Amniotic stem cell (primary cell): ENCODE measurements at places on chromosomes 12 and 14.
A peak's percentile ranks its signal among the peaks of the same experiment; 100 is the strongest.

DNA sequence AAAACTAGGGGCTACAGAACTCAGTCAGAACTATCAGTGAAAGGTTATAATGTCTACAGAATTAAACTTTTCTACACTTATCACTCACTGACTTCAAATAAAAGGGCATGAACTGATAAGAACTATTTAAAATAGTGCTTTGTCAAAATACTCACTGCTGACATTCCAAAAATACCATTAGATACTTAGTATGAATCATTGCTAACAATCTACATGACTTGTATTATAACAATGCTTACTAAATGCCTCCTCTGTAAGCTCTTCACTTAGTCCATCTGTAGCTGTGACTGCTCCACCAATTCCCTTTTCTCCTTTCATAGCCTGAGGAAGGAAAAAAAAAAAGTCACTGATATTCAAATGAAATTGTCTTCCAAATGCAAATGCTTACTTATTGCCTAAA is 17.0 kb downstream of the NFYB start:
- DNase-seq, result peak; percentile 19

GRCh38 chr12:48489012-48489411 is 6.7 kb downstream of the C12orf54 start:
- no peak for DNase-seq

- peak; percentile 9 for DNase-seq
Measured at GRCh38 chr14:72291908-72292688, 359.9 kb downstream of the RGS6 start.

GRCh38 chr12:62772416-62772955 is 162.5 kb downstream of the PPM1H start:
- no peak for DNase-seq

DNA sequence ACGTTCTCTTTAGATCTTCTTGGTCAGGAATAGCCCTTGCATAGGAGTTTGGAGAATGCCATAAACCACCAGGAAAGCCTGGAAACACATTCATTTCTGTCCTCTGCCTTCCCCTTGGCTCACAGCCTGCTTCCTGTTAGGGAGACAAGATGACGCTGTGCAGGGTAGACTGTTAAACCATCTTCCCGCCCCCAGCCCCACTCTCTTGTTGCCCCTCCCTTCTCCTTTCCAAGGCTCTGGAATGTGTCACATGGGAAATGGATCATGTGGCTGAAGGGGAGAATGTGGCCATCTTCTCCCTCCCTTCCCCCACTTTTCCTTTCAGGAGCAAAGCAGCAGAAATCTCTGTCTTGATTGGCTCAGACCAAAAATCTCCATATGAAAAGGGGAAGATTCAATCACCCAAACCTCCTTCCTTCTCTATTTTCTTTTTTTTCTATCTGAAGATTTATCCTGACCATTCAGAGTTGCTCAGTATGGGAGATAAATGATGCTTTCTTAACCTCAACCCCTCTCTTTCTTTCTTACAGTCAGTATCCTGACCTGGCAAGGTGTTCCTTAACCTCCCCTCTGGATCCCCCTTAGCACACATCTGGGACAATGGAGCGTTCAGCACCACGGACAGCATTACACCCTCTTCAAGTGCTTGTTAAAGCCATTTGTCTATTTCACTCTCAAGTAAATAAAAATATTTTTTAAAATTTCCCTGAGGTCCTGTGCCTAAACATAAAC is 11.4 kb downstream of the GPR19 start:
- DNase-seq, result no peak

- no peak for DNase-seq
Measured at GRCh38 chr14:54188064-54188666, 208.6 kb upstream of the CDKN3 start.

- no peak for DNase-seq
Measured at GRCh38 chr14:99382071-99382470, 98.6 kb downstream of the SETD3 start.

DNA sequence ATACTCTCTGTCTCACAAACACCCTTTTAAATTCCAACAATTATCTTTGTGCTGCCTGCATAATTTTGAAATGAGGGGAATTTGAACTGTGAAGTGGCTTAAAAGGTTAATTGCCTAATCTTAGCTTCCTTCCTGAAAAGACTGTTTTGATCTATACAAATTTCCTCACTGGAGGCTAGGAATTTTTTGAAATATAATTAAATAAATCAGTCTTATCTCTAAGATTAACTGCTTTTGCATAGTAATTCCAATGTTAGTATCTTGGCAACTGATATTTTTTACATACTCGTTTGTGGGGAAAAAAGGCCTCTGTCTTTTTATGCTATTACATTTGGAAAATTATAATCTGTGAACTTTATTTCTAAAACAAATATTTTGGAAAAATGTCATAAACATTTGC is 498.5 kb downstream of the TMTC2 start:
- DNase-seq, result no peak

DNA sequence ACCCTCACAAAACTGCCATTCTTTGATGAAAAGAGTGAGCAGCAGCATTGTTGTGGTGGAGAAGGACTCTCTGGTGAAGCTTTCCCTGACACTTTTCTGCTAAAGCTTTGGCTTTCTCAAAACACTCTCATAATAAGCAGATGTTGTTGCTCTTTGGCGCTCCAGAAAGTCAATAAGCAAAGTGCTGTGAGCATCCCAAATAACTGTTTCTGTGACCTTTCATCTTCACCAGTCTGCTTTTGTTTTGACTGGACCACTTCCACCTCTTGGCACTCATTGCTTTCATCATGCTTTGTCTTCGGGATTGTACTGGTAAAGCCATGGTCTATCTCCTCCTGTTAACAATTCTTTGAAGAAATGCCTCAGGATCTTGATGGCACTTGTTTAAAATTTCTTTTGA is 424.7 kb upstream of the TMPO start:
- no peak for DNase-seq

- DNase-seq, result no peak
Measured at GRCh38 chr14:71532790-71533189, 399.4 kb upstream of the RGS6 start.

GRCh38 chr12:47349137-47350061 is 269.6 kb upstream of the AMIGO2 start:
- DNase-seq, result no peak

DNA sequence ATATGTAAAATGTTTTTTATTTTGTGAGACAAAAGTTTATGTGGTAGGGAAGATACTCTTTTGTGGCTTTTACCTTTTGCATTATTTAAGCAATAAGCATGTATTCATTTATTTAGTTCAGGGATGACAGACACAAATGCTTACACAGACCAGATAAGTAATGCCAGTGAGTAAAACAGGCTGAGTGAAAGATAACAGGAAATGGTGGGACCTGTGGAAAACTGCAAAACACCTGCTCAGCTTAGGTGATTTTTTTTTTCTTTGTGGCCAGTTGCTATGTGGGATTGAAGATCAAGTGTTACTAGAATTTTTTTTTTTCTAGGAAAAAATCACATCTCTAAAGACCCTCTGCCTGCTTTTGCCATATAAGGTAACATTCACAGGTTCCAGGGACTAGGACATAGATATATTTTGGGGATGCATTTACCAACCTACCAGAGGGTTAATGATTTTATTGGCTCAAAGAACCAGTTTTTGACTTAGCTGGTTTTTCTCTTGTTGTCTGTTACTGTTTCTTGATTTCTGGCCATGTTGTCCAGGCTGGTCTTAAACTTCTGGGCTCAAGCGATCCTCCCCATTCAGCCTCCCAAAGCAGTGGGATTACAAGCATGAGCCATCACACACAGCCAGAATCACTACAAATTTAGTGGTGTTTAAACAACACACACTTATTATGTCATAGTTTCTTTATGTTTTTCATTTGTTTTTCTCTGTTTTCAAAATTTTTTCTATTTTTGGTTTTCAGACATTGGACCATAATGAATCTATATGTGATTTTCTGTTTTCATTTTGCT is 9.8 kb downstream of the PSMA6 start:
- no peak for DNase-seq

- DNase-seq, result no peak
Measured at GRCh38 chr12:125734137-125734536, 668.9 kb downstream of the AACS start.

- no peak for DNase-seq
Measured at GRCh38 chr14:52185178-52185577, 82.3 kb upstream of the PTGDR start.

GRCh38 chr12:6426882-6427671 is 17.7 kb upstream of the CD27 start:
- DNase-seq, result no peak

- DNase-seq, result no peak
Measured at GRCh38 chr12:38886064-38886463, 19.3 kb downstream of the CPNE8 start.

- no peak for DNase-seq
Measured at GRCh38 chr12:15341371-15341770, 19.1 kb downstream of the PTPRO start.

- peak; percentile 13 for DNase-seq
Measured at GRCh38 chr12:43241986-43242385, 310.0 kb downstream of the ADAMTS20 start.

- no peak for DNase-seq
Measured at GRCh38 chr14:23539248-23540140, 12.1 kb downstream of the ZFHX2 start.

GRCh38 chr14:69214393-69214792 is 23.1 kb downstream of the EXD2 start:
- DNase-seq, result no peak

DNA sequence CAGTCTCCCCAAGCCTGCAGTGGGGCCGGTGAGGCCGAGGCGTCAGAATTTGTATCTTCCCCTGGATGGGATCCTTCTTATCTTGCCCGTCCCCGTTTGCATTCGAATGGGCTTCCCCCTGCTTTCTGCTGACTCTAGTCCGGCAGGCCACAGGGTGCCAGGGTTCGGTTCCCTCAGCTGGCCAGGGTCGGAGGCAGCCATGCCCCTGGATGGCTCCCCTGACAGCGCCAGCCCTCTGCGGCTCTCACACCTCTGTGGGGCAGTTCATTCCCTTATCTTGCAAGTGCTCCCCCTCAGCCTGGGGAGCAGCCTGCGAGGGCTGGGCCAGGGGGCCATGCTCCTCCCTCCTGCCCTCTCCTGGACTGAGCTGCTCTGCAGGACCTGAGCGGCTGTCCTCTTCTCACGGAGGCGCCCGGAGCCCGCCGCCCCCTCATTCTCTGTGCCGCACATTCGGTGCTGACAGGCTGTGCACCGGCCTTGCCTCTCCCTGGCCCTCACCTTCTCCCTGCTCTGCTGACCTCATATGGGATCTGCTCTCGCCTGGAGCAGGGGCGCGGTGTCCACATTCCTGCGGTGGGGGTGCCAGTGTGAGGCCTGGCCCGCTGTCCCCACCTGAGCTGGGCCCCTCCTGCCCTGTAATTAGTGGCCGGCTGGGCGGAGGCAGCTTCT is 32.8 kb downstream of the KIF26A start:
- no peak for DNase-seq

- DNase-seq, result no peak
Measured at GRCh38 chr12:131918311-131919050, 10.6 kb upstream of the PUS1 start.

- DNase-seq, result no peak
Measured at GRCh38 chr12:132142679-132143335, 1.3 kb downstream of the DDX51 start.

DNA sequence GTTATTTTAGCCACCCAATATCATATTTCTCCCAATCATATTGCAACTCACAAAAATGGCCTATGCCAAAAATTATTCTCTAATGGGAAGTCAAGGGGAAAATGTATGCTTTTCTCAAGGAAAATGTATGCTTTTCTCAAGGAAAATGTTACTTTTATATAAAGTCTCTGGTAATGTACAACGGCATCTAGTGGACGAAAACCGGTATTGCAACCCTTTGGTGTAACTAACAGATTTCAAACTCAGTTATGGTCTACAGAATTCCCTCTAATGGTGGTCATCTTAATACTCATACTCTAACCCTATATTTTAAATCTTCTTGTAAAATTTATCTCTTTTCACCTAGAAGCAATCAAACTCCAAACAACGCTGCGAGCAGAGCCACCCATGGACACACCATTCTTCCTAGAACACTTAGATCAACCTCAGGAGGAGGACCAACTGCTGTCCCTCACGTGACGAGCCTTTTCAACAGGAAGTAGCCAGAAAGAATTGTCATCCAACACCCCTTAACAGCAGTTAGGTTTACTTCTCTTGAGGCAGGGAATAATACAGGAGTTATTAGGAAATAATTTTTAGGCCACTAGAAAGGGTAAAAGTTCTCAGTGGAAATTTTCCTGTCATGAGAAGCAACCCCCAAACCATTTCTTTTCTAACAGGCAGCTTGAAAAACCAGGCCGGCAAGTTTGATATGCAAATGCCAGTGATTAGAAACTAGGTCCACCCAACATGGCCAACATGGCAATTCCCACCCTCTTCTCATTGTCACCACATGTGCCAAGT is 20.1 kb downstream of the APOBEC1 start:
- DNase-seq, result no peak

DNA sequence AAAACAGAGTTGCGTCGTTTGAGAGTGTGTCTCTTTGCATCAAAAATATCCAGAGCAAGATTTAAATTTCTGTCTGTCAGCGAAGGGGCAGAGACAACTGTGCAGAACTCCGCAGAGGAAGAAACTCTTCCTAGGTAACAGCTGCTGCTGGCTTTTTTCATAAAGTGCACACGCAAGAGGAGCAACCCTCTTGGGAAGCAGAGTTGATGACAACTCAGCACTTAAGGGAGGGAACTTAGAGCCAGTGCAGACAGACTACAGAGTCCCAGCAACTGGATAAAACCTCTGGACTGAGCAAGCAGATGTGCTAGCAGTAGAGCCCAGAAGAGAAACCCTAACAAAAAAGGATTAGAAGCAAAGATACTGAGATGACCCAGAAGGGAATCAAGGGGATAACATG is 337.1 kb downstream of the PCNX1 start:
- no peak for DNase-seq

GRCh38 chr14:57390806-57391516 is 575 bp downstream of the NAA30 start:
- no peak for DNase-seq

DNA sequence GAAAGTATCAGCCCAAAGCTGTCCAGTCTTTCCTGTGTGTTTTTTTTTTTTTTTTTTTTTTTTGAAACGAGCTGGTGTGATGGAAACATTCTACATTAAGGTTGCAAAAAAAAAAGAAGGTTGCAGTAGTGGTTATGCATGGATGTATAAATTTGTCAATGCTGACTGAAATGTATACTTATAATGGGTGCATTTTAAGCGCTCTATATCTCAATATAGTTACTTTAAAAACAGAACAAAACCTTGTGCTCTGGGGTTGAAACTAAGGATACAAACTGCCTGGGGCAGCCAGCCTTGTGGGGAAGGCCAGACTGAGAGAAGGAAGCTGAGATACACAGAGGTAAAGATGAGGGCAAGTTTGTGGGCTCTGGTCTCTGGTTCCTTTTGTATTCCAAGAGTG is 87.3 kb upstream of the RMST start:
- DNase-seq, result no peak
